ENCODE measurements at places on chromosomes 1 and 21.
A peak's percentile ranks its signal among the peaks of the same experiment; 100 is the strongest.

- no peak for DNase-seq
Observed at GRCh38 chr1:115419571-115419970, 81.5 kb upstream of the NGF start.

DNA sequence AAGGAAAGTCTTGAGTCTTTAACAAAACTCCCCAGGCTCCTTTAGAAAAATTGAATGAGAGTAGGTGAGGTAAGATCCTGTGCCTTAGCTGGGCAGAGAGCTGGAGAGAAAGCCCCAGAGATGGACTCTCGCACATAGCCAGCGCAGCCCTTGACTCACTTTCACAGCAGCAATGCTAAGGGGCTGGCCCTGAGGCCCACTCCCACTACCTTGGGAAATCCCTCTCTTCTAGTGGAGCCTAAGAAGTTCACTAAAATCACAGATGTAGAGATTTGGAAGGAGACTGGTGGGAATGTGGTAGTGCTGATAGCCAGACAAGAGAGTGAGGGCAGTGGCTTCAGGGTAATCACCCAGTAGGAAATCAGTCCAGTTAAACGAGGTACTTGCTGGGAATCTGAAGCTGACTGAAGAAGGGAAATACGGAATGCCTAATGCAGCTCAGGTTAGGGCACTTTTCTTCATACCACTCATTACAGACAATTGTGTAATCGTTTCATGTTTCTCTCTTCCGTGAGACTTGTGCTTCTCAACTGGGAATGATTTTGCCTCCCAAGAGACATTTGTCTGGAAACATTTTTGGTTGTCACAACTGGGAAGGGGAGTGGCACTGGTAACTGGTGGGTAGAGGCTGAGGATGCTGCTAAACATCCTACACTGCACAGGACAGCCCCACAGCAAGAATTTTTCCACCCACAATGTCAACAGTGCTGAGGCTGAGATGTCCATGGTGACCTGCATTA is 42.4 kb upstream of the LRRC8C start:
- DNase-seq, result peak; percentile 26

GRCh38 chr21:43956670-43957035 is 55.5 kb upstream of the TRAPPC10 start:
- no peak for DNase-seq

GRCh38 chr1:171403393-171403792 is 81.9 kb upstream of the PRRC2C start:
- peak; percentile 81 for DNase-seq

GRCh38 chr1:160823296-160823695 is 27.3 kb downstream of the LY9 start:
- no peak for DNase-seq

DNA sequence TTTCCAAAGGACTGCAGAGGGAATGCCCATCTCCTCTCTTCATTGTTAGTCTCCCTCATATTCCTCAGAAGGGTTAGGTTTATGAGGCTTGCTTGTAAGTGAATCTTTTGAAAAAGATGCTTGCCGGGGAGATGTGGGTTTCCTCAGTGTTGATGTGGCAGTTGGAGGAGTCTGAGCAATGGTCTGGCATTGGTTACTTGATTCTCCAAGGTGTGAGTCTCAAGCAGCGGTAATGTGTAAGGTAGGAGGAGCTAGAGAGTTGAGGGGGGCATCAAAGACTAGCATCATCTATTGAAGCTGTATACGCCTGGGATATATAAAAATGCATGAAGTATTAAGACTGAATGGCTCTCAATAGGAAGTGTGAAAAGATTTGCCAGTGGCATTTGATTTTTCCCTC is 21.5 kb downstream of the KHDRBS1 start:
- DNase-seq, result no peak

GRCh38 chr1:156898161-156898566 is 4.6 kb downstream of the PEAR1 start:
- peak; percentile 23 for DNase-seq

GRCh38 chr1:7984811-7985210 is 23.3 kb downstream of the PARK7 start:
- DNase-seq, result no peak

DNA sequence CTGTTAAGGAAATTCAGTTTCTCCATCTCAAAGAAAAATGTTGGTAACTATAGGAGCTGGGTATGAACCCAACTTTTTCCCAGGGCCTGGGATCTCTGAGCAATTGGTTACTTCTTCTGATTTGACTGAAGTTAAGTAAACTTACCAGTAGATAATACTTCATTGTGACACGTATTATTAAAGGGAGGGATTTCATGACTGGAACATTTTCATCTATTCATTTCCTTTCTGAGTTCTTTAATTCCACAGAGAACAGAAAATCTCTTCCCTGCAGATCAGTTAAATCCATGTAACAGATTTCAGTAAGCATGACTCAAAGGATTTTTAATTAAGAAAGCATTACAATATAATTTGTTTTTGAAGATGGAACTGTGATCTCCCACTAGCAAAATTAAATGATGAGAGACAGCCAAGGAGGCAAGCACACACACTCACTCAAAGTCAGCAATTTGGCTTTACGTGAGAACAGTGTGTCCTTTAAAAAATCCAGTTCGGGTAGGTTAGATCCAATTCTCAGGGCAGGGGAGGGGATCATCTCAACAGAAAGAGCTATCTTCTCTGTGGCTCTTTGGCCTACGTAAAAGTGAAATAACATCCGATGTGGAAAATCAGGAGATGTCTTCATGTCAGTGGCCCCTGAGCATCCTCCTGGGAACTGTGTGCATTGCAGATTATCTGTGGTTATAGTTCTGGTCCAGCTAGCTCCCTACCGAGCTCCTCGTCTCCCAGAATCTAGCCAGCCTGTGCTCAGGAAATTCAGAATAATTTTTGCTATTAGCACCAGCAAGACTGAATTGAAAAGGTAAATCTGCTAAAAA is 10.8 kb upstream of the MYOC start:
- DNase-seq, result no peak

GRCh38 chr1:21916447-21917238 is 20.5 kb downstream of the HSPG2 start:
- no peak for DNase-seq

GRCh38 chr1:219784660-219785381 is 143.5 kb downstream of the SLC30A10 start:
- no peak for DNase-seq

- peak; percentile 19 for DNase-seq
Observed at GRCh38 chr1:109094377-109094803, 3.8 kb downstream of the TMEM167B start.

DNA sequence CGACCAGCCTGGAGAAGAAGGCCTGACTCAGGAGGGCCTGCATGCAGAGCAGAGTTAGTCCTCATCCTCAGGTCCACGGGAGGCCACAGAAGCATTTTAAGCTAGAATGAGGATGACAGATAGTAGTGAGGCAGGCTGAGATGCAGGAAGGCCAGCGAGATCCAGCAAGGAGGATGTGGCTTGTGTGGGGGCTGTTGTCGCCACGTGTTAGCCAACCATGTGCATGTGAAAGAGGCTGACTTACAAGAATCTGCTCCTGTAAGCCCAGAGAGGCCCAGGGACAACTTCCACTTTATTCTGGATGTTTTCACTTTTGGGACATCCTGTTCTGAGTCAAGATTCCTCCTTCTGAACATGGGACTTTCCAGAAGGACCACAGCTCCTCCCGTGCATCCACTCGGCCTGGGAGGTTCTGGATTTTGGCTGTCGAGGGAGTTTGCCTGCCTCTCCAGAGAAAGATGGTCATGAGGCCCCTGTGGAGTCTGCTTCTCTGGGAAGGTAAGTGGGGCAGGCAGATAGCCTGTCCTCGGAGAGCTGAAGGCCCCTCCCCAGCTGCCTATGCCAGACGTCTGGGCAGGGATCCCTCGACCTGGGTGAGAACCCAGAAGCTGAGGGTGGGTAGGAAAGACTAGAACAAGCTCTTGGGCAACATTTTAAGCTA is at the start of gene SLAMF8:
SLAMF8 (plus strand) TSS at position 433 of the 661 bp plus-strand sequence; CDS start at position 459, 26 bp downstream.
- DNase-seq, result no peak

DNA sequence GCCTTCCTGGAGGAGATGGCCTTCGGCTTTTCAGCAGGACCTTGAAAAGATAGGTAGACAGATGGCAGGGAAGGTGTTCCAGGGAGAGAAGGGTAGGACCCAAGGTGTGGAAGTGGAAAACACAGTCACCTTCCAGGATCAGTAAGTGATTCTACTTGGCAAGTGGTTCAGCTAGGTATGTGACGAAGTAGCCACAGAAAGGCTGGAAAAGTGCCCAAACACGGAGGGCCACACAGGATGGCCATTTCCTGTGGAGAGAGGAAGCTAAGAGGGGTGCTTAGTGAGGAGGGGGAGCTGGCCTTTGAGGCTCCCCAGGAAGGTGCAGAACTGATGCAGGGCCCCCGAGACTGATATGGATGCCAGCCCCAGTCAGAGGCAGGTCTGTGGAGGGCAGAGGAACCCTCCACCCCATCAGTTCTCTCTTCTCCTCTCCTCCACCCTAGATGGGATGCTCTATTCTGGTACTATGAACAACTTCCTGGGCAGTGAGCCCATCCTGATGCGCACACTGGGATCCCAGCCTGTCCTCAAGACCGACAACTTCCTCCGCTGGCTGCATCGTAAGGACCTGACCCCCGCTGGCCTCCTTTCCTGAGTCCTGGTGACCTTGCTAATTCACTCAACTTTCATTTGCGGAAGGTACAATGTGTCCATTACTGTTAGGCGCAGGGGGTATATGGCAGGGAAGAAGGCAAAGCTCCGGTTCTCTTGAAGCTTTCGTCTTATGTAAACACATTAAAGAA is 6.8 kb downstream of the SEMA4A start:
- no peak for DNase-seq

GRCh38 chr1:70143048-70143659 is 62.2 kb downstream of the LRRC40 start:
- no peak for DNase-seq
